HFFc6 (cell line): ENCODE measurements at places on chromosomes 1 and 21.

DNA sequence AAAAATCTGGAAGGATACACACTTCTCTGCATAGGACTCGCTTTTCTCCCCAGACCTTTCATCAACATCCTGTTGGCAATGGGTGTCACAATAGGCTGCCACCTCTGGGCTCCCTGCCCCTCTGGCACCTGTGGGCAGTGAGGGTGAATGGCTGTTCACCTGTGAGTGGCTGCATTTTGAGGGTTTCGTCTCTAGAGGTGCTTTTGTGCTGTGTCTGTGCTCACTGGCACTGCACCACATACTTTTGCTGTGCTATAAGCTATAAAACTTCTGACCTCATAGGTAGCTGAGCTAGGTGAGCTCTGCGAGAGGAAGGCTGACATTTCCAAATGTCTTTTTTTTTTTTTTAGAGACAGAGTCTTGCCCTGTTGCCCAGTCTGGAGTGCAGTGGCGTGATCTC lies 35.9 kb downstream of the SLC30A1 start:
- DNase-seq: no peak

GRCh38 chr1:1541956-1542765 lies 1.7 kb upstream of the TMEM240 start:
- no peak for DNase-seq

DNA sequence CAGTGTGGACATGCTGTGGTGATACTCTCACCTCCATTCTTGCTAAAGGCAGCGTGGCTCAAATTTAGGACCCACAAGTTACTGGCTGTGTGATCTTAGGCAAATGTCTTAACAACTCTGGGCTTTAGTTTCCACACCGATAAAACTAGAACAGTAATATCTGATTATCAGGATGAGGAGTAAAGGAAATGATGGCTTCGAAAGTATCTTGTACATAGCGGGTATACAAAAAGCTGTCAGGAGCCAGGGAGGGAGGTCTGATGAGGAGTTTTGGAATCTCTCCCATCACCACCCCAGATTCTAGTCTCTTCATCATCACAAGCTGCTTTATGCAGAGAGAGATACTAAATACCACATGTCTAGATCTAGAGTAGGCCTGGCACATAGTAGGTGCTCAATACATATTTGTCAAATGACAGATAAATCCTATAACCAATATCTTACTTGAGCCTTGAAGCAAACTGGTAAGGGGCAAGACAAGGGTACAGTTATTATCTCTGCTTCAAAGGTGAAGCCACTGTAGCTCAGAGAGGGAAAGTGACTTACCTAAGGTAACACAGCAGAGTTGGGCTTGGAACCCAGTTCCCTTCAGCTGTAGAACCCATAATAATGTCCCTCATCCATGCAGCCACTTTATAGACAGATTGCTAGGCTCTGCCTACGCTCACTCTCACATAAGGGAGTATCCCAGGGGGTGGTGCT lies 9.5 kb upstream of the FGR start:
- no peak for DNase-seq

DNA sequence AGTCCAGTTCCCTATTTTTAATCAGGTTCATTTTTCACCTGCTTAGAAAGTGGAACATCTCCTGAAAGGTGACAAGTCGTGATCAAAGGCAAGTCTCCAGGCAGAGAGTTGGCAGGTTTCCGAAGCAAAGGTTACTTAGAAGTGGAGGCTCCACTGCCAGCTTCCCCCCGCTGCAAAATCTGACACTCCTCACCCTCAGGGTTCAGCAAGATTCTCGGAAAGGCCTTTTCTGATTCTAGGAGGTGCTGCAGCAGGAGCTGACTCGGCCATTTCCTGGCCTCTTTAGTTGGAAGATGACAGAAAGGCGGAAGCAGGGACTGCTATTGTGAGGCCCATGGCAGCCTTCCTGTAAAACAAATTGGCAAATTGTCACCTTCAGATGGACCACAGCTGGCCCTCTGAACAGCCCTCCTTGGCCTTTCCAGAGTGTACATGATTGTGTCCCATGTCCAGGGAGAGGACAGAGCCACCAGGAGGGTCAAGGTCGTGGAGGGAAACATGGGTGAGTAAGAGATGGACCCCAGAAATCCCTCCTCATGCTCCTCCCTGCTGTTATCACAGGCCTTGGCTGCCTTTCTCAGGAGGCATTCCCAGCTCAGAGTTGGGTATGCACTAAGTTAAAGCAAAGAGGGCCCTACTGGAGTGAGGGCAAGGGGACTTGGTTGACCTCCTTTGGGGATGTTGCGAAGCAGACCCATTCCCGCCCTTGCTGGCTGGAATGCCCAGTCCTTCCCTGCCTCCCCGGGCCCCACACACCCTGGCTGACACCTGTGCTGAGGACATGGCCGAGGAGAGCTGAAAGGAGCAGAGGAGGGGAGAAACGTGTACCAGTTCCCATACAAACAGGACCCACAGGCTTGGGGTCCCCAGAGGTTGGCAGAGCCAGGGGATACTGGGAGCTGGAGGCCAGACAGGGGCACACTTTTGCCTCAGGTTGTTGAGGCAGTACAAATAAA lies 115.5 kb upstream of the IRF2BP2 start:
- no peak for DNase-seq

DNA sequence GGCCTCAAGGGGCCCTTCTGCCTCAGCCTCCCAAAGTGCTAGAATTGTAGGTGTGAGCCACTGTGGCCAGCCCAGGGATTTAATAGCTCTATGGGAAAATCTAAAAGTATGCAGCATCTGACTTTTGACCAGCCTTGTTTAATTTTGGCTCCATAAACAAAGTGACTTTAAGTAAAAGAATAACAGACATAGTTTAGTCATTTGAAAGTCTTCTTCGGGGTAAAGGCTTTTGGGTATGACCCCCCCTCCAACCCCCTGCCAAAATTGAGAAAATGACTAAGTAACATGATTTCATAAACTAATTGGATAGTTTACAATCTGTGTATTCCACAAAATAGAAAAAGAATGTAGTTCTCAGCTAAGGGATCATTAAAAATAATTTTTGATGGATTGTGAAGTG lies 17.0 kb downstream of the GPBP1L1 start:
- DNase-seq: peak; percentile 38

GRCh38 chr1:165075725-165076370 lies 280.7 kb downstream of the LMX1A start:
- peak; percentile 49 for DNase-seq

DNA sequence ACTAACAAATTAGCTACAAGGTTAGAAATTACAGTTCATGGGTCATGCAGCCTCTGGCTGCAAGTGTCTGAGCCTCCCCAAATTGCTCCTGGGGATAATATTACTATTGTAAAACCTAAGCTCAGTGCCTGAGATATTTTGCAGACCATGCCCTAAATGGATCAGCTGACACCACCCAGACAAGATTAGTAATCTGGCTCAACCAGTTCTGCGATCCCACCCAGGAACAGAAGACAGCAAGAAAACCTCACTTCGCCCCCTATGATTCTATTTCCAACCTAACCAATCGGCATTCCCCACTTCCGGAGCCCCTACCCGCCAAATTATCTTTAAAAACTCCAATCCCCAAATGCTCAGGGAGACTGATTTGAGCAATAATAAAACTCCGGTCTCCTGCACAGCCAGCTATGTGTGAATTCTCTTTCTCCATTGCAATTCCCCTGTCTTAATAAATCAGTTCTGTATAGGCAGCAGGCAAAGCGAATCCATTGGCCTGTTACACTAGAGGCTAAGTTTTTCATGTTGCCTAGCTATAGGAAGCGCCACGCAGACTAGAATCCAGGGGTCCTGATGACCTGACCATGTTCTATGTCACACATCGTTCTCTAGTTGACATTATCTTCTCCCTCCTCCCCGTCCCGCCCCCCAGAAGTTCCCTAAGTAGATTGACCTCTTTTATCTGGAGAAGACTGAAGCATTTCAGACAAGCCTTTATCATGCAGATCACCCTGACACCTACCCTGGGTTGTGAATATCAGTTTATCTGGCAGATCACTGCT lies 22.4 kb upstream of the ZFYVE9 start:
- no peak for DNase-seq

DNA sequence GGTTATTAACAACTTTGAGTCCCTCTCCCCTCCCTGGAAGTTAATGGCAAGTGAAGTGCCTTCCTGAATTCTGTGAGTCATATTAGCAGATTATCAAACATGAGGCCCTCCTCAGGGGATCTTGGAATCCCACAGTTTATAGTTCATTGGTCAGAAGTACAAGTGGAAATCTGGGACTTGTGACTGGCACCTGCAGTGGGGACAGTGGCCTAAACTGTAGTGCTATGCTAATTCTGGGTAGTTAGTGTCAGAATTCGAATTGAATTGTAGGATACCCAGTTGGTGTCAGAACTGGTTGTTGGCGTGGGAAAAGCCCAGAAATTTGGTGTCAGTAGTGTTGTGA lies 26.2 kb downstream of the ZYG11B start:
- no peak for DNase-seq

DNA sequence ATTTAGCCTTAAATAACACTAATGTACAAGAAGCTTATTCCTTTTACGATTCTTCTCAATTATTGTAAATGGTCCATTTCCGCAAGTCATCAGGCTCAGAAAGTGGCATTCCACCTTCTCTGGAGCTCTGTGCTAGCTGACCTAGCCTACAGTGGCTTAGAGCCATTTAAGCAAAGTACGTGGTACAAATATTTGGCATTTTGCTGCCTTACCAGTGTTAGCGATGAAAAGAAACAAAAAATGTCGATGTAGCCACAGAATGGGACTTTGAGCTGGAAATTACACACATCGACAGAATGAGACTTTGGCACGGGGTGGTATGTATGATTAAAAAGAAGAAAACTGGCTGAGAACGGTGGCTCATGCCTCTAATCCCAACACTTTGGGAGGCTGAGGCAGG lies 26.1 kb downstream of the OVAAL start:
- no peak for DNase-seq

DNA sequence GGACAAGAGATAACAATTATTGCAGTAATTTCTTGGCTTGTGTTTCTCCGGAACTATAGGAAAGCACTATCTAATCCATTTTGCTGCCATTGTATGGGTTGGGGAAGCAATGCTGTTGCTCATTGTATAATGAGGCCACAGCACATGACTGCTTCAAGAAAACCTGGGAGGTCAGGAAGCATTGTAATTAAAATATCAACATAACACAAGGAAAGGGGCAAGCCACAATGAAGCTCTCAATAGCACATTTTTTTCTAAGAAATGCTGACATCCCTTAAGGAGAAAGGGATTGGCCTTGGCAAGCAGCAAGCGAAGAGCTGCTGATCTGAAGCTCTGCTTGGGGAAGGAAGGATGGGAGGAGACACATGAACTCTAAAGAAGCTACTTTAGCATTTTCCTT lies 44.0 kb downstream of the PLPP3 start:
- DNase-seq: no peak

DNA sequence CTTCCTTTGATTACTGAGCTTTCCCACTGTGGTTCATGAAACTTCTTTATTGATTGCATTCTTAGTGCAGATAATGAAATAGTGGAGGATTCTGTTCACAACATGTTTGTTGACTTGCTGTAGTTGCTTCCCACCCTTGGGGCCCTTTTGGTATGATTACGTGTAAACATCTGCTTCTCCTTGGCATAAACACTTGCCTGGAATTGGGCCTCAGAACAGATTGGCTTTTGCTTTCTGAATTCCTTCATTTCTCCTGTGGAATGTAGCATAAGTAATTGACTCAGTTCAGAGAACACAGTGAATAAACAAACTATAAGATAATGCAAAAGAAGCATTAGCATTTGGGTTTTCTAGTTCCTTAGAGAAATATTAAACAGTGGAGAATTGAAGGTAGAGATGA lies 59.5 kb upstream of the LAMC2 start:
- DNase-seq: no peak

DNA sequence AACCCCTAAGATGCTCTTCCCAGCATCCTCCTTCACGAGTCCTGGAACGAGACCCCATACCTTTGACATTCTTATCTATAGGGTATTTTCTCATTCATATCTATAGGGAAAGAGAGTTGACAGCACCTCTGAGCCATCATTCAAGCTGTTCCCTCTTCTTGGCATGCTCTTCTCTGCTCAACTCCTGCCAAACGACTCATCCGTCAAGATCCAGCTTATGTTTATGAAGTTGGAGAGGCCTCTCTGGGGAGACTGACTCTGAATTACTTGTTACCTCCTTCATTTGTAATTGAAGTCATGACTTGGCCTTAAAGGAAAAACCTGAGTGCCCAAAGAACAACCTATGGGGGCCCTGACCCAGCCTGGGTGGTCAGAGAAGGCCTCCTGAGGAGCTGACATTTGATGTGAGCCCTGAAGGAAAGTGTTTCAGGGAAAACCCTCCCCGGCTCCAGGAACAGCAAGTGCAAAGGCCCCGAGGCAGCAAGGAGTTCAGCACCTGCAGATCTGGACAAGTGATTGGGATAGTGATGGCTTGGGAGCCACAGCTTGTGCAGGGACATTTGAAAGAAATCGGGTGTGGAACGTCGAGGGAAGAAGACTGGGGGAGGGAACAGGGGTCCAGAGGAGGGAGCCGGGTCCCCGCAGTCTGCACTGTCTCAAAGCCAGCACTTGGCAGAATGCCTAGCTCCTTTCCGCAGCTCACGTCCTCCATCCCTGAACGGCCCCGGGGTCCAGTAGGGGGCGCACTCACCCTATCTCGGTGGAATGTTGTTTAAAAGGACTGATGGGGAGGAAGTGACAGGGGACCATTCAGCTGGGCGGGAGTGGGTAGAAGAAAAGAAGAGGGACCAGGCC lies 14.0 kb upstream of the CDA start:
- peak; percentile 64 for DNase-seq

- no peak for DNase-seq
These were observed 41.2 kb downstream of the RRAGC start for GRCh38 chr1:38818175-38818976.

GRCh38 chr1:242016479-242016878 lies 17.6 kb upstream of the MAP1LC3C start:
- no peak for DNase-seq

DNA sequence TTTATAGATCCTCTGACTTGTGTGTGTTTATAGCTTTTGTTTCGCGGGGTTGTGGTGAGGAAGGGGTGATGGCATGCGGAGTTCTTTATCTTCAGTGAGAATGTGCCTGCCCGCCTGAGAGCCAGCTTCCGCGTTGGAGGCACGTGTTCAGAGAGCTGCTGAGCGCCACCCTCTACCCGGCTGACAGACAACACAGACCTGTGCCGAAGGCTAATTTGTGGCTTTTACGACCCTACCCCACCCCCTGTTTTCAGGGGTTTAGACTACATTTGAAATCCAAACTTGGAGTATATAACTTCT lies 14.4 kb upstream of the CD101 start:
- no peak for DNase-seq

- no peak for DNase-seq
These were observed 19.2 kb upstream of the MTARC1 start for GRCh38 chr1:220767312-220768125.

- DNase-seq: no peak
These were observed 1.8 kb upstream of the PGBD5 start for GRCh38 chr1:230427981-230428380.

DNA sequence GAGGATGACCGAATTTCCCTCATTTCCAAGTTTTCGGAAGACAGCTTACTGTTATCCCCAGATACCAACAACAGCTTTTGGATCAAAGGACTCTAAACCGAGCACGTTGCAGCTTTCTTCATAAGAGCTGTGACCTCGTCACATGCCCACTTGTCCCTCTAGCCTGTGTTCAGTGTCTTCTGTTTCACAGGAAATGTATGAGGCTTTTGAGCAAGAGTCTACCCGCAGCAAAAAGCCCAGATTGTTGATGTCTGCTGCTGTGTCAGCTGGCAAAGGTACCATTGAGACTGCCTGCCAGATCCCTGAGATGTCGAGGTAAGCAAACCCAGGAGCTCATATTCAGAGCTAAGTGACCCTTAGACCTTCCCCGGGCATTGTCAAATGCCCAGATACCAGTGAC lies 24.1 kb downstream of the CHI3L2 start:
- no peak for DNase-seq
